ENCODE measurements at places on chromosomes 2 and 18.

DNA sequence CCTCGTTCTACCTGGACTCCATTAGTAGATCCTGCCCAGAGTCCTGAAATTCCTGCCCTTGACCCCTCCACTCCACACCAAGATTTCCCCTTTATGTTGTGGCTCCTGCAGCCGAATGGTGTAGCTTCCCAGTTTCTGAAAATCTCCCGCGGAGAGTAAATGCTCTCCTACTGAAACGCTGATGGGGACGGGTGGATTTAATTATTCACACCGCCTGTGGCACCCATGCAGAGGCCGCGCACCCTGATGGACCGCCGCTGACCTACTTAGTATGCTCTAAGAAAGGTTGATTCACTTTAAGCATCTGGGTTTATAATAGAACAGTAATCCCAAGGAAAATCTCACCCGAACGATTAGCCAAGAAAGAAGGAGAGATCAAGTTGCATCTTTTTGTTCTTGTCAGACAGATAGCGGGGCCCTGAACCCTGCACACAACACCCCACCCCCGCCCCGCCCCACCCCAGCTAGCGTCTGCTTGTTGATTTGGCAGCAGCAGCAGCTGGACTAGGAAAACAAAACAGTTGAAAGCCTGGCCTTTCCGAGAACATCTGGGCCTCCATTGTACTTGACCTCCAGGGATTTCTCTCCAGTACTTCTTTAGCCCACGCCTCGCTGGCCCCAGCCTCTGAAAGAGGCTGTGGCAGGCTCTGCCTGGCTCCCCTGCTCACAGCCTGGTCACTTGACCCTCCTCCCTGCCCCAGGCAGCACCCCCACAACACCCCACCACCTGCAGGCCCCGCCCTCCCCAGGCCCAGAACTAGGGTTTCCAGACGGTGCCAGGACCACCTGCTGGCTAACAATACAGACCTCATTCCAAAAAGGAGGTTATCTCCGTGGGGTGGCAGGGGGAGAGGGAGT lies 53.6 kb downstream of the DPYSL5 start:
- H3K4me1 ChIP-seq, result no peaks in the 10 kb centered on the region
- no peak for ATAC-seq
- H3K4me3 ChIP-seq, result no peak overlapping the region

DNA sequence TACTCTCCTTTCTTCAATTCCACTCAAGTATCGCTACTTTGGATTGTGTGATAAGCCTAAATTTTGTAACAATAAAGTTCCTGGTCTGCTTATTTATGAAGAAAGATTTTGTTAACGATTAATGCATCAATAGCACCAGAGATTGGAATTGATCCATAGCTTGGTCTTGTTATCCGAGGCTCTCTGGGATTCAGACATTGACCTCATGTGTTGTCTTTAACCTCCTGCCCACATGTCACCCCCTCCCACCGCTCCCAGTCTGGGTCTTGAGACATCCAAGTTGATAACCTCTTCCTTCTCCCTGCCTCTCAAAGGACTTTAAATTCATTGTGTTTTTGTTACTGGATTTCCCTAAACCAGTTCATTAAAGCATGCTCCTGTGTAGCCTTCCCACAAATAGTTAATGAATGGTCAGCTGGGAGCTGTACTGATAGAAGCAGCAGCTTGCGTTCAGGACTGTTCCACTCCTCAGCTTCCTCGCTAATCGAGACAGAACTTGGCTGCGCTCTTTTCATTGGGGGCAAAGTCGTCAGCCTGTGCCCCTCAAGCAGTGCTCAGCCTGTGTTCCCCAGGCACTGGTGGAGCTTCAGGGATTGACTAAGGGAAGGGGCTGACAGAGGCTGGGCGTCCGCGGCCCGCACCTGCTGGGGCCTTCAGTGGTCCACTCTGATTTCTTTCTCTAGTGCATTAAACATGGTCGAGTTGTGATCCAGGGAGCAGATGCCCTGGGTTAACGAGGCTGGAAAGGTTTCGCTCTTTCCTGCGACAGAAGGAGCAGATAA lies 18.9 kb downstream of the ASB1 start:
- no peak overlapping the region for H3K27ac ChIP-seq
- no peak overlapping the region for H3K4me3 ChIP-seq
- no peak for ATAC-seq
- H3K36me3 ChIP-seq, result peaks cover 80% of the 10 kb centered on the region
- no peaks in the 10 kb centered on the region for H3K27me3 ChIP-seq

DNA sequence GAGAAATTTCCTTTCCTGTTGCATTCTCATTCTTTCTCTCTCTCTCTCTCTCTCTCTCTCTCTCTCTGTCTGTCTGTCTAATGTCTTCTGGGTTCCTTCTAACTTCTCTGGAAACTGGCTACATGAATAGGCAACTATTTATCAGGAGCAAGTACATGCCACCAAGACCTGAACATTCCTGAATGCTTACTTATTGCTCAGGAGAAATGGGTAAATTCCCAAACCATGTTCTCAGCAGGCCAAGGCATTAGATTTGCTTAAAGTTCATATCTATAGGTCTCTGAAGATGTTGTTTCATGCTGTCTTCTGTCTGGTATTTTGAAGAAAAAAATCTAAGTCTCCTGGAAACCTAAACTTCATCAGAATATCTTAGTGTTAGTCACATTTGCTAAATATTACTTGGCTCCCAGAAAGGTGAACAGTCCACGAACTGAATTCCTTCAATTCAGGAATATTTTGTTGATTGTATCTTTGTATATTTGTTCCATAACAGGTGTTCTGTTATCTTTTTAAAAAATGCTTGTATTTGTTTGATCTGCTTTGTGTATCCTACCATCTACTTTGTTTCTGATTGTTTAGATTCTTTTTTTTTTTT lies 77.2 kb upstream of the FIGN start:
- no peaks in the 10 kb centered on the region for H3K36me3 ChIP-seq
- H3K4me1 ChIP-seq, result no peaks in the 10 kb centered on the region
- ATAC-seq, result no peak
- no peak overlapping the region for H3K27ac ChIP-seq

DNA sequence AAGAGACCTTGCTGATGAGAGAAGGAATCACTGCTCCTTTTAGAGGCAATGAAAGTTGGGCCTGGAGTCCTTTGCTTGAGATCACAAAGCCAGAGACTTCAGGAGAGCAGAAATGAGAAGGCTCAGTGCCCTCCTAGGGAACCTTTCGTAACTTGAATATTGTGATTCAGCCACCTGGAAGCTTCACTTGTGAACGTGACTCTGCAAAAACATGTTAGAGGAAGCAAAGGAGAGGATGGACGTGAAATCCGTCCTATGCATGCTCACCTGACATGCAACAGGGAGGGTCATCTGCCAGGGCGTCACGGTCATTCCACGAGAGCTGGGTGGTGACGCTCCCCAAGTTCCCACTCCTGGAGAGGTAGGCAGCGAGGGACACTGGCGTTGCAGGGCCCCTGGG lies 243.6 kb downstream of the AGAP1 start:
- H3K27me3 ChIP-seq, result peaks cover 7% of the 10 kb centered on the region
- H3K4me1 ChIP-seq, result no peaks in the 10 kb centered on the region
- ATAC-seq, result no peak
- H3K36me3 ChIP-seq, result no peaks in the 10 kb centered on the region
- H3K27ac ChIP-seq, result no peak overlapping the region

DNA sequence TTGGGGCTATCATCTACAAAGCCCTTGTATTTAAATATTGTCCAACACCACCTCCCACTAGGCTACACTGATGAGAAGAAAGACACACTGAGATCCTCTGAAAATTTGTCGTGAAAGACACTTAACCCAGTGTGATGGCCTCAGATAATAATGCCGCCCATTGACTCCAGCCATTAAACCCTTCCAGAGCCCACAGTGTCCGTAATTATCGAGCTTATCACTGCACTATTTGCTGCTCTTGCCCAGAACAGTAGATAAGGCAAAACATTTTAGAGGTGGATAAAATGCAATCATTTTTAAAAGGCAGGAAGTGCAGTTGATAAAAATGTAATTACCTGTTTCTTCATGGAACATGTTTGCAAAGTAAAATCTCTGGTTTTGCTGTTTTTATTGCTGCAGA lies 121.3 kb upstream of the DDX18 start:
- H3K4me1 ChIP-seq, result no peaks in the 10 kb centered on the region
- no peaks in the 10 kb centered on the region for H3K36me3 ChIP-seq
- ATAC-seq, result no peak
- no peak overlapping the region for H3K27ac ChIP-seq
- no peak overlapping the region for H3K4me3 ChIP-seq
- no peaks in the 10 kb centered on the region for H3K27me3 ChIP-seq

DNA sequence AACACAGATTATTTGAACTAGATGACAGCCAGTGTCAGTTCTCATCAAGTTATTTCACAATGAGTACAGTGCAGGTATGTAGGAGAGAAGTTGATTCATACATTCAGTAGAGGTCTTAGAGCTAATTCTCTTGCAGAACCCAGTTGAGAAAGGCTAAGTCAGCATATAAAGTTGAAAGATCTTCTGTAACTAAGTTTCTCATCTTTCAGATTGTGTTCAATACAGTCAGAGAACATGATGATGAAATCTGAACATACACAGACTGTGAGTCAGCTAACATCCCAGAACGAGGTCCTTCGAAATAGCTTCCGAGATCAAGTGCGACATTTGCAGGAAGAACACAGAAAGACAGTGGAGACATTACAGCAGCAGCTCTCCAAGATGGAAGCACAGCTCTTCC lies 41.9 kb upstream of the LIMS1 start:
- no peaks in the 10 kb centered on the region for H3K27me3 ChIP-seq
- H3K27ac ChIP-seq, result no peak overlapping the region
- peaks cover 45% of the 10 kb centered on the region for H3K36me3 ChIP-seq
- H3K4me3 ChIP-seq, result no peak overlapping the region
- no peak for ATAC-seq

GRCh38 chr2:149438330-149438960 lies 108.1 kb downstream of the LYPD6 start:
- no peaks in the 10 kb centered on the region for H3K36me3 ChIP-seq
- H3K27ac ChIP-seq, result no peak overlapping the region
- peaks cover 15% of the 10 kb centered on the region for H3K4me1 ChIP-seq
- H3K4me3 ChIP-seq, result no peak overlapping the region
- peaks cover 15% of the 10 kb centered on the region for H3K27me3 ChIP-seq
- no peak for ATAC-seq

GRCh38 chr2:45524016-45524415 lies 87.1 kb downstream of the SRBD1 start:
- H3K36me3 ChIP-seq, result peaks cover 62% of the 10 kb centered on the region
- H3K27me3 ChIP-seq, result no peaks in the 10 kb centered on the region
- no peak overlapping the region for H3K27ac ChIP-seq
- no peak overlapping the region for H3K4me3 ChIP-seq
- H3K4me1 ChIP-seq, result peaks cover 10% of the 10 kb centered on the region

DNA sequence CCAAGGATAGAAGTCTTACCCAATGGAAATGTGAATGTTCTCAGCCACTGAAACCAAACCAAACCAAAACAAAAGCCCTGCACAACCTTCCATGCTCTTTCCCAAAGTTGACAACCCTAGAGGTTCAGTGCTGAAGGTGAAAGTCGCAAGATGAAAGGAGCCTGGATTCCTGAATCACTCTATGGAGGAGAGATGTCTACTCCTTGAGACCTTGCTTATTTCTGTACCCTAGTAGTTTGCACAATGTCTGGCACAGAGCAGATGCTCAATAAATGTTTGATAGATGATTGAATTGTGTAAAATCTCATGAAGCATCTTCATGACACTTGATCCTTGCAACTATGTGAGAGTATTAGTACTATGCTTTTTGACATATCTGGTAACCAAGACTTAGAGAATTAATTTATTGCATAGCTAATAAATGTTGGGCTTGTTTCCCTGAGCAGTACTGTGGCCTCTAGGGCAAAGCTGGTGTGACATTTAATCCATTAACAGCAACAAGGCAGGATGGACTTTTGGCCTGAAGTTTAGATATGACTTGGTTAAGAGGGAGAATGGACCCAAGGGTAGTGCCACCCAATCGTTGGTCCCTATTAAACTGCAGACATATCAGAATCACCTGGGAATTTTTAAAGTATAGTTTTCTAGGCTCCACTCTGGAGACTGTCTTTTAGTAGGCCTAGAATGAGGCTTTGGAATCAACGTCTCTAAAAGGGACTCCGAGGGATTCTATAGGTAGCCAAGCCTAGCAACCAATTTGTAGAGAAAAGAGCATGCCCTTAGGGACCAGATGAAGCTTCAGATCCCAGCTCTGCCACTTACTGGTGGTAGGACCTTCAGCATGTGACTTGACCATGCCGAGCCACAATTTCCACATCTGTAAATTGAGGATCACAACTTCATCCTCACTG lies 145.9 kb downstream of the DDX1 start:
- no peak overlapping the region for H3K4me3 ChIP-seq
- H3K27ac ChIP-seq, result no peak overlapping the region
- peaks cover 9% of the 10 kb centered on the region for H3K4me1 ChIP-seq
- no peaks in the 10 kb centered on the region for H3K36me3 ChIP-seq
- H3K27me3 ChIP-seq, result peaks cover 8% of the 10 kb centered on the region

- no peak overlapping the region for H3K27ac ChIP-seq
- no peaks in the 10 kb centered on the region for H3K27me3 ChIP-seq
- no peaks in the 10 kb centered on the region for H3K36me3 ChIP-seq
- no peaks in the 10 kb centered on the region for H3K4me1 ChIP-seq
Observed at GRCh38 chr2:220143336-220143735, 515.9 kb downstream of the SLC4A3 start.

- no peak for ATAC-seq
- H3K4me3 ChIP-seq, result no peak overlapping the region
- no peak overlapping the region for H3K27ac ChIP-seq
- no peaks in the 10 kb centered on the region for H3K27me3 ChIP-seq
Observed at GRCh38 chr2:162057426-162057825, 16.6 kb downstream of the DPP4 start.

GRCh38 chr2:23355001-23355400 lies 30.0 kb upstream of the KLHL29 start:
- peaks cover 17% of the 10 kb centered on the region for H3K4me1 ChIP-seq
- no peaks in the 10 kb centered on the region for H3K36me3 ChIP-seq
- peaks cover 51% of the 10 kb centered on the region for H3K27me3 ChIP-seq
- no peak overlapping the region for H3K27ac ChIP-seq

DNA sequence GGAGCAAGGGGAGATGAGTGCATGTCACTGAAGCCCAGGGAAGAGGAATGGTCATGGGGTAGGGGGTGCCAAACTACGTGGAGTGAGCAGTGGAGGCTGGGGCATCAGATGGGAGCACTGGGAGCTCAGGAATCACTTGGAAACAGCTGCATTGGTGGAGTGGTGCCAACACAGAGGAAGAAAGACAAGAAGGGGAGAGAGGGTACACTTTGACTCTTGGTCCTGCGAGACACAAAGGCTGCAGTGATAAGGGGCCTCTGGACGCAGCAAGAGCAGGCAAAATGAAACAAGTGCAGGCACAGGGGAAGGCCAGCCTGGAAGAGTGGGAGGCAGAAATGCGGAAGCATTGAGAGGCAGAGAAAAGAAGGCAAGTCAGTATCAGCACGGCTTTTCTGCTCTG lies 134.7 kb upstream of the SMIM21 start:
- H3K4me1 ChIP-seq, result no peaks in the 10 kb centered on the region
- no peak overlapping the region for H3K4me3 ChIP-seq
- no peak overlapping the region for H3K27ac ChIP-seq
- no peak for ATAC-seq

- no peaks in the 10 kb centered on the region for H3K36me3 ChIP-seq
- no peak for ATAC-seq
- no peaks in the 10 kb centered on the region for H3K4me1 ChIP-seq
- no peak overlapping the region for H3K4me3 ChIP-seq
- no peaks in the 10 kb centered on the region for H3K27me3 ChIP-seq
- no peak overlapping the region for H3K27ac ChIP-seq
Observed at GRCh38 chr2:150127346-150127990, 360.0 kb downstream of the RND3 start.

Data from stimulated activated memory B cell treated with anti-CD40 and anti-IgM and Interleukin-4, amounts not matched to agents 10 μg/mL and 1 μg/mL and 100 μg/mL, for 72 hours (primary cell).